ENCODE measurements at places on chromosomes 5 and 9.

DNA sequence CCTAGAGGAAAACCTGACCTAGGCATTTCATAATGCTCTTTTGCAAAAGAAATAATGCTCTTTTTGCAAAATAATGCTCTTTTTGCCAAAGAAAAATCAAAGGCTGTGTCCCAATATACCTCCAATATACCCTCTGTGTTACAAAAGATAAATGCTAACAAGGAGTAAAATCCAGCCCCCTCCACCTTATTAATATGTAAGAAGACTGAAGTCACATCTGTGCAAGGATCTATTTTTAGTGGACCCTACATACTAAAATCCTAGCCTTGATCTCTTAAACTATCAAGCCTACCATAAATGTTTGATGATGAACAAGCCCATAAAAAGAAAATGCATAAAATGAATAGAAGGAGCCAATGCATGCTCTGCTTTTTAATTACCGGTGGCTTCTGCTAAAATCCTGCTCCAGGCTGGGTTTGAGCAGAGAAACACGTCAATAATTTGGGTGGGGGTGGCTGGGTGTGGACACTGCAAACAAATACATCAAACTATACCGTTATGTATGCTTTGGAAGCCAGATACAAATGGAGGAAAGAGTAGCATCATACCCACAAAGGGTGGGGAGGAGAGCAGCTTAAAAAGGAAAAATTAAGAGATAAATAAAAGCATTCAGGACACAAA, 131.6 kb downstream of the SEMA6A start:
- no peak for DNase-seq

DNA sequence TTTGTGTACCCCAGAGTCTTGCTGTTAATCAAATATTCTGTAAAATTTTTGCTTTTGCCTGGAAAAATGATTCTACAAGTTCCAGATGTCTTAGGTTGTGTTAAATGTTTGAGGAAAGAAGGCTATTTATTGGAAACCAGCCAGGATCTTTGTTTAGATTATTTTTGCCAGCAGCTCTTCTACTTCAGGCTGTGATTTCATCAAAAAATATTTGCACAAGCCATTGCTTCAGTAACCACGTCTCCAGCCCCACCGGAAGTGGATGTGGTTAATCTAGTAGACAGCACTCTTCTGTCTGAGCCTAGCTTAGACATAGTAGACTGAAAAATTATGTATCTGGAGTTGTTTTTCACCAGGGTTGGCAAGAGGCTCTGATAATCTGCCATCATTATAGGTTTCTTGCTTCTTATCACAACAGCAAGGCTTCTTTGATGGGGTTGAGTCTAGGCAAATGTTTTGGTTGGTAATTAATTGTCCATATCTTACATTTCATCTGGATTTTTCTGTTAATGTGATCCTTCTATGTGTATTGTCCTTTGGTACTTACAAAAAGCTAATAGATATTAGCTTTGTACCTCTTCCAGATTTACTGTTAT, 17.1 kb downstream of the KCTD16 start:
- DNase-seq, result peak; percentile 86

- DNase-seq, result no peak
Observed at GRCh38 chr9:130230631-130231030, 34.9 kb upstream of the HMCN2 start.

GRCh38 chr9:132383462-132383883, 23.2 kb downstream of the TTF1 start:
- no peak for DNase-seq

DNA sequence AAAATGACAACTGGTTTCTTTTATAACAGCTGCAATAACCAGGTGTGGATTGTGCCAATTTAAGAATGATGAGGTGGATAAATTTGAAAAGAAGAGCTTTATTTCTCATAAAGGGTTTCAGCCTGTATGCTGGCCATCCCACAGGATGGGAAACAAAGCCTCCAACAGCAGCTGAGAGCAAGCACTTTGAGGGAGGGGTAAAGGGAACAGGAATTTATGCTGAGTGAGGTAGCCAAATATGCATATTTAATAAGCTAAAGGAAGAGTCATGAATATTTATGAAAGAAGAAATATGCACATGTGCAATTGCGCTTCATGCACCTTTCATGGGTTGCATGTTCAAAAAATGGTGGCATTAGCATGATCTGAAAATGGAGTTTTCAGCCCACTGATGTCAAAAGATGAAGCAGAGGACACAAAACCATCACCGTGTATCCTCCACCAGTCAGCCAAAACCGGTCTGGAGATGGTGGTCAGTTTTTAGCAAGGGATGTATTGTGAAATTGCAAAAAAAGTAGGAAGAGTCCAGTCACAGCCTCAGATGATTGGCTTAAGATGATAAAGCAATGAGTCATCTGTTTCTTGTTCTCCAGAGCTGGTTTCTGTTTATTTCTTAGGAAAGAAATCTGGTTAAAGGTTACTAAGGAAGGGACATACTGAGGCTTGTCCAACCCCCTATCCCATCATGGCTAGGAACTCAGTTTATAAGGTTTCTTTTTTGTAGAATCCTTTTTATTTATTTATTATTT, 47.9 kb downstream of the DEPDC1B start:
- no peak for DNase-seq

- DNase-seq, result no peak
Observed at GRCh38 chr5:10734832-10735523, 26.1 kb downstream of the DAP start.

GRCh38 chr9:90256345-90256744, 386.3 kb downstream of the DIRAS2 start:
- no peak for DNase-seq

DNA sequence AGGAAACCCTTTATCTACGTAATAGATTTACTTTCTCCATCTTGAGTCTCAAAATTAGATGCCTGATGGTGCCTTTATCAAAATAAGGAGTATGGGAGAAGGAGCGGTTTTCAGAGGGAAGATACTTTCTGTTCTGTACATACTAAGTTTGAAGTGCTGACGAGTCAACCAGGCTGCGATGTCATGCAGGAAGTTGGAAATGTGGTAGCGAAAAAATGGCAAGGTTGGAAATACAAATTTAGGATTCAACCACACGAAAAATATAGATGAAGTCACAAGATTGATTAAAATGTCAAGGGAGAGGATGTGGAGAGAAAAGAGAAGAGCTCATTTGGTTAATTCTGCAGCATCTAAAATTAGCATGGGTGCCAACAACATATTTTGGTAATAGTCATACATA, 129.5 kb downstream of the FOXD1 start:
- DNase-seq, result no peak

- DNase-seq, result no peak
Observed at GRCh38 chr5:67963789-67964519, 251.6 kb upstream of the PIK3R1 start.

DNA sequence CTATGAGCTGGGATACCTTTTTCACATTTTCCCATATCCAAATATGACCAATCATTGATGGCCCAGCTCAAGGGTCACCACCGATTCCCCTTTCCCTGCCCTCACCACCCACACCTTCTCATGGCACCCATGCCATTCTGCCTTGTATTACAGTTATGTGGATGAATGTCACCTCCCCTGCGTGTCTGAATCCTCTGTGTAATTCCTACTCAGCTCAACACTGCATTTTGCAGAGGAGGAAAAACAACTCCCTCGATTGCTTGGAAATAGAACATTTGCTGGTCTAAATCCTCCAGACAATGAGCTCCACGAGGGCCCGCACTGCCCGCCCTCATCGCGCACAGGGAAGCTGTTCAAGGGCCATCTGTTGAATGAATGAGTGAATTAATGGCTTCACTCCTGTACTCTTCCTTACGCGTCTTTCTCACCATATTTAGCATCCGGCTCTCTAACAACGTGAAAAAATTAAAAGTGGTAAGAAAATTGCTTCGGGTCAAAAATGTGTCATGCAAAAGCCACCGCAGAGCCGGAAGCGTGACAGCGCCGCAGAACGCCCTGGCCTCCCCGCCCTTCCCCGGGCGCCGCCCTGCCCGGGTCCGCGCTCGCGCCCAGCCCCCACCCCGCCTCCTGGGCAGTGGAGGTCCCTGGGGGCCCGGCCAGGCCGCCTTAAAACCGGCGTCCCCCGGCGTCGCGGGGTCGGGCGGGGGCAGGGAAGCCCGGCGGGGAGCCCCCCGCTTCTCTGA, 704 bp downstream of the SUSD1 start:
- DNase-seq, result peak; percentile 76
